A549 treated with Hydrocortisone at 1 μM for 4 hours (cell line): ENCODE measurements at places on chromosomes 7 and 10. TPM values are rescaled to one million over a fixed set of nuclear protein-coding genes. Genes with fewer than 3 reads are reported as not detected.

Gene IKZF1
- not detected in 5 replicates for total RNA-seq

Gene EIF4H
- total RNA-seq, result 295 to 366 TPM (median 300 TPM) in 5 replicates

Gene PCLO
- 0.93 to 1.2 TPM (median 0.97 TPM) in 5 replicates for total RNA-seq

Gene CYP26C1
- not detected in 5 replicates for total RNA-seq

Gene SRRM3
- 8.8 to 12.6 TPM (median 11.1 TPM) in 5 replicates for total RNA-seq

Gene TMEM184A
- total RNA-seq, result 7.0 to 9.9 TPM (median 9.0 TPM) in 5 replicates

Gene CCDC146
- 0.32 to 0.70 TPM (median 0.49 TPM) in 5 replicates for total RNA-seq

Gene UBE2D4
- 7.0 to 11.0 TPM (median 9.7 TPM) in 5 replicates for total RNA-seq

Gene LRGUK
- 0.17 to 0.63 TPM (median 0.30 TPM) in 5 replicates for total RNA-seq

Gene PNLIPRP1
- not detected in 5 replicates for total RNA-seq

Gene ENTPD1
- 0.03 to 0.37 TPM in 2 of 5 replicates, not detected in the others for total RNA-seq

Gene UCN3
- total RNA-seq, result not detected in 5 replicates

Gene CEP55
- 53.3 to 76.4 TPM (median 65.5 TPM) in 5 replicates for total RNA-seq

Gene AKR1C8
- not detected in 5 replicates for total RNA-seq

Gene TEX47
- total RNA-seq, result not detected in 5 replicates

Gene PLAU
- 95.7 to 133 TPM (median 109 TPM) in 5 replicates for total RNA-seq

Gene MBL2
- not detected in 5 replicates for total RNA-seq

Gene CALN1
- total RNA-seq, result not detected in 5 replicates

Gene ABCA13
- 0.06 to 0.14 TPM (median 0.06 TPM) in 5 replicates for total RNA-seq

Gene KIF11
- 28.7 to 46.4 TPM (median 34.3 TPM) in 5 replicates for total RNA-seq

Gene SLC18A2
- 0.02 to 0.03 TPM (median 0.03 TPM) in 3 of 5 replicates, not detected in the others for total RNA-seq

Gene BAIAP2L1
- 39.0 to 46.3 TPM (median 44.5 TPM) in 5 replicates for total RNA-seq

Gene SFTPD
- total RNA-seq, result 0.23 to 0.33 TPM (median 0.24 TPM) in 5 replicates

Gene ALOX5
- 0.20 to 0.62 TPM (median 0.30 TPM) in 5 replicates for total RNA-seq

Gene AKR1D1
- total RNA-seq, result not detected in 5 replicates

Gene HOXA9
- total RNA-seq, result 0.32 to 0.67 TPM (median 0.54 TPM) in 5 replicates

Gene BAMBI
- 8.9 to 11.3 TPM (median 10.4 TPM) in 5 replicates for total RNA-seq

Gene SLC26A3
- not detected in 5 replicates for total RNA-seq

Gene PHKG1
- total RNA-seq, result 0.35 to 0.60 TPM (median 0.48 TPM) in 5 replicates

Gene EBLN1
- not detected in 5 replicates for total RNA-seq

Gene PPRC1
- total RNA-seq, result 53.7 to 60.3 TPM (median 55.8 TPM) in 5 replicates

Gene WNT8B
- not detected in 5 replicates for total RNA-seq

Gene FAM237B
- total RNA-seq, result 0.02 to 0.06 TPM (median 0.03 TPM) in 4 of 5 replicates, not detected in the other

Gene EPHB6
- 0.36 to 0.96 TPM (median 0.59 TPM) in 5 replicates for total RNA-seq

Gene DRGX
- 0.03 to 0.08 TPM (median 0.06 TPM) in 3 of 5 replicates, not detected in the others for total RNA-seq

Gene RHOBTB1
- total RNA-seq, result 11.3 to 17.4 TPM (median 13.9 TPM) in 5 replicates

Gene ANKRD2
- 5.6 to 8.9 TPM (median 7.3 TPM) in 5 replicates for total RNA-seq

Gene SHTN1
- total RNA-seq, result 19.1 to 29.1 TPM (median 25.9 TPM) in 5 replicates

Gene GPR146
- total RNA-seq, result 1.5 to 2.3 TPM (median 1.8 TPM) in 5 replicates

Gene TRIM74
- total RNA-seq, result 0.31 to 0.55 TPM (median 0.51 TPM) in 5 replicates

Gene PARG
- 14.7 to 22.3 TPM (median 19.3 TPM) in 5 replicates for total RNA-seq

Gene IDI2
- total RNA-seq, result 0.06 TPM in 1 of 5 replicates, not detected in the others

Gene ARHGEF5
- total RNA-seq, result 2.5 to 2.9 TPM (median 2.7 TPM) in 5 replicates
